ENCODE measurements at places on chromosomes 13 and 19.

DNA sequence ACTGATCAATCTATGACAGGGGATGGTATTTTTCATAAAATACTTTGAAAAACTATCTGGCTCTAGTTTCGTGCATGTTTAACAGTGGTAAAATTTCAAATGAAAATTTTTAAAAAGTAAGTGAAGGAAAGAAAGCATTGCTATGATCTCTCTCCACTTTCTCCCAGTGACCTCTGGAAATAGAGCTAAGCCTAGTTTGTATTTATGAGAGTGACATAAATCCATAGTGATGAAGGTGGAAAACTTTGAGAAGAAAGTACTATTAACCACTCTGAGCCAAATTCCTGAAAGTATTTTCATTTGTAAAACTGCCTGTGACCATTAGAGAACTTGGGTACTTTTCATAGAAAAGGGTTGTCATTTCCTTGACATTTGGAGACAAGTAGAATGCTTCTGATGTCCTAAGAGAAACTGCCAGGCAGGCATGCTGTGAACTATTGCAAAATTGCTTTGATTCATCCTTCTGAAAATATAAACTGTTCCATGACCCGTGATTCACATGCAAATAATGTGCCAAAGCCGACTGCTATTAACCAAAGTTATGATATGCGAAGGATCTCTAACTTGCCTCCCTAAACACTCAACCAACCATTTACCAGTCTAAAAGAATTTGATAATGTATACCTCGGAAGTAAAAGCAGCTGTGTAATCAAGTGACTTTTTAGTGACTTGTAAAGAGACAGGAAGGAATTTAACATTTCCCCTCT lies 133.2 kb downstream of the VWA8 start:
- DNase-seq: no peak

DNA sequence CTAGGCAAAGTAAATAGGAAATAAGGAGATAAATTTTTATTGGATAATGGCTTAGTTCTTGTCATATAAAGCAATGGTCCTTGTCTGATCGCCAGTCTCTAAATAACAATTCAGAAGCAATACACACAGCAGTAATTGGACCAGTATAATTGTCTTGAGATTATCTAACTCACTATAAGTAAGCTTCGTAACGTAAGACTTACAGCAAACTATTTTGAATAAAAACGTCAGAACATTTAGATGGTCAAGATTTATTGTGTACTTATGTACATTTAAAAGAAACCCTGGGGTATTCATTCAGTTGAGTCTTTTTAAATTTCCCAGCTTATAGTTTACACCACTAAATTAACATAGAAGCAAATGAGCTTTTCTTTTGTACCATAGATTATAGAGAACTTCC lies 20.2 kb upstream of the TRPC4 start:
- no peak for DNase-seq

DNA sequence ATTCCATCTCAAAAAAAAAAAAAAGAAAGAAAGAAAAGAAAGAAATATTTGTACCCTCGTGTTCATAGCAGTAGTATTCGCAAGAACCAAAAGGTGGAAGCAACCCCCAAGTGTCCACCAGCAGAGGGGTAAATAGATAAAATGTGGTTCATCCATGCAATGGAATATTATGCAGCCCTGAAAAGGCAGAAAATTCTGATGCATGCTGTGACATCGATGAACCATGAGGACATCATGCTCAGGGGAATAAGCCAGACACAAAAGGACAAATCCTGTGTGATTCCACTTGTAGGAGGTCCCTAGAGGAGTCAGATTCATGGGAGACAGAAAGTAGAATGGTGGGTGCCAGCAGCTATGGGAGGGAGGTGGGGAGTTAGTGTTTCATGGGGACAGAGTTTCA lies 6.4 kb upstream of the LRRC8E start:
- no peak for DNase-seq

GRCh38 chr19:30710721-30711120 lies 338.5 kb downstream of the ZNF536 start:
- no peak for DNase-seq

DNA sequence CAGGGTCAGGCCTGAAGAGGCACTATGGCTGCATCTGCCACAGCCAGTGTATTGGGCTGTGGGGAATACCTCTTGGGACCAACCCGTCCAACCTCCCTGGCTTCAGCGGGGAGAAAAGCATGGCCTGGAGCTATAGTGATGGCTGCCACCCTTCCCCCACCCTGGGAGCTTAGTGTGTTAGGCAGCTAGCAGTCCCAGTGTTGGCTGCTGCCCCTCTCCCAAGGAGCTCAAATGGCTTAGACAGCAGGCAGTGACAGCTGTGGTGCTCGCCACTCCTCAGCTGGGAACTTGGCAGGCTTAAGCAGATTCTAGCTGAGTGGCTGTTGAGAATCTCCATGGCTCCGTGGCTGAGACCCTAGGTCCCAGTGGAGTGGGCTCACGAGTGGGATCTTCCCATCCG lies 19.7 kb downstream of the ACOD1 start:
- no peak for DNase-seq

DNA sequence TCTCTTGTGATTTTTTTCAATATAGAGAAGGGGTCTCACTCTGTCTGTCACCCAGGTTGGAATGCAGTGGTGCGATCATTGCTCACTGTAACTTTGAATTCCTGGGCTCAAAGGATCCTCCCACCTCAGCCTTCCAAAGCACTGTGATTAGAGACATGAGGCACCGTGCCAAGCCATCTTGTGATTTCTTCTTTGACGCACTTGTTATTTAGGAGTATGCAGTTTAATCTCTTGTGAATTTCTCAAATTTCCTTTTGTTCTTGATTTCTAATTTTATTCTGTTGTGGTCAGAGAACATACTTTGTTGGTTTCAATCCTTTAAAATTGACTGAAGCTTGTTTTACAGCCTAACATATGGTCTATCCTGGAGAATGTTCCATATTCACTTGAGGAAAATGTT lies 14.5 kb downstream of the IPO5 start:
- no peak for DNase-seq

DNA sequence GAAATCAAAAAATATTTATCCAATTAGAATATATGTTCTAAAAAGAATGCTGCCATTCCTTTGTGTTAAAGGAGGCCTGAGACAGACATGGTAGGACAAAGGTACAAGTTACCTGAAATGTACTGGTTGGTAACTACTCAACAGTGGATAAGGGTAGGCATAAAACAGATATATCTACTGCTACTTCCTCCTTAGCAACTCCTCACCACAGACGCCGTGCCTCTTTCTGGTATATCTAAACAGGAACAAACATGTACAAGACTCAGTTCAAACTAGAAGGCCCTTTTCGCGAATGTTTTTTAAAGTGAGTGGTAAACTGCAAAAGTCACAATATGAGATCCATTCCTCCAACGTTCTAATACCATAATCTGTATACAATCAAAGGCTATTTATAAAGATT lies 86.9 kb downstream of the TBC1D4 start:
- DNase-seq: no peak

GRCh38 chr19:3712663-3713611 lies 4.8 kb downstream of the TJP3 start:
- no peak for DNase-seq

DNA sequence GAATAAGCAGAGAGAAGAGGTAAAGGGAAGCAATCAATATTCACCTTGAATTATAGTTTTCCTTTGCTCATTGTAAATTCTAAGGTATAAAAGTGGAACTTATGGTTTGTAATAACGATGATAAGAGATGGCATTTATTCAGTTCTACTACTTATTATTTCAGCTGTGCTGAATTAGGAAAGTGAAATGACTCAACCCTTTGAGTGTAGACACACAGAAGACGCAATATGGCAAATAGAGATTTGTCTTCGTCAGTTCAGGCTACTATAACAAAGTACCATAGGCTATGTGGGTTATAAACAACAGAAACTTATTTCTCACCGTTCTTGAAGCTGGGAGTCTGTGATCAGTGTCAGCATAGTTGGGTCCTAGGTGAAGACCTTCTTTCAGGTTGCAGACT lies 713.0 kb upstream of the PCDH9 start:
- no peak for DNase-seq

GRCh38 chr13:70415136-70415535 lies 306.9 kb upstream of the KLHL1 start:
- no peak for DNase-seq

GRCh38 chr13:91053318-91054065 lies 294.0 kb upstream of the MIR17HG start:
- no peak for DNase-seq

DNA sequence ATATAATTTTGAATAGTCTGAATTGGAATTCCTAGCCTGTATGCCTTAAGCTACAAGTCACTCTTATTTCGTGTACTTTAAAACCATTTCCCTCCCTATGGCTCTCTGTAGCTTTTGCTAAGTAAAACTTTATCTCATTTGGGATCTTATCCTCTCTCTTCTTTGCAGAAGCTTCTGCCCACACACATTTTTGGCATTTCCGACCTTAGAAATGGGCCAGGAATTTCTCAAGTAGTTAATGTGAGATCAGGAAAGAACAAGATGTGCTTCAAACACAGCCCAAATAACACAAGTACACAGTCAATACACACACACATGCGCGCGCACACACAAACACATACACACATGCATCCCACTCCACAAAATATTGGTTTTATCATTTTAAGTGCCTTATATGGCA lies 931.0 kb upstream of the MIR17HG start:
- DNase-seq: no peak

GRCh38 chr19:44960906-44961728 lies 5.9 kb downstream of the CLPTM1 start:
- DNase-seq: no peak

GRCh38 chr13:69551193-69551592 lies 556.4 kb upstream of the ATXN8OS start:
- no peak for DNase-seq

DNA sequence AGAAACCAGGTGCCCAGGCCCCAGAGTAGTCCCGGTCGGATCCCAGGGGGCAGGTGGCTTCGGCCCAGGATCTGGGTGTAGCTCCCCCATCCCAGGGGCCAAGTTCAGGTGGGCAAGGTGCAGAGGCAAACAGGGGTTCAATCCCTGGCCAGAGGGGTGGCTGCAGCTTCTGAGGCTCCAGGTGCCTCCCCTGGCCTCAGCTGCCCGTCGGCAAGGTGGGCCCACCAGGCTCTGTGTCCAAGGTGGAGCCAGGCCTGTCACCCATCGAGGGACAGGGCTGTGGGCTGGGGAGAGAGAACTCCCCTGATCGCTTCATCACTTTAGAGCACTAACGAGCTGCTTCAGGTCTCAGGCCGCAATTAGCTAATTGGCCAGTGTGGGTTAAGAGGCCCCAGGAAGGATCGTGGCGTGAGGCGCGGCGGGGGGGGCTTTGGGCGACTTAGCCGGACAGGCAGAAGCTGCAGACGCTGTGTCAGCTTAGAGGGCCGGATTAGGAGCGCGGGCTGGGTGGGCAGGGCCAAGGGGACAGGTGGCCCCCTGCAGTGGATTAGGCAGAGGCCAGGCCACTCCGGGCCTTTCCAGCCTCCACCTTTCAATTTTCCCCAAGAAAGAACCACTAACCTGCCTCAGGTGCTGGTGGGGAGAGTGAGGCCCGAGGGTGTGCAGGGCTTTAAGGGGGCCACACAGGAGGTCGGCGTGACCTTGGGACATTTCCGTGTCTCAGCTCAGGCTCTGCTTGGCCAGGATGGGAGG lies 2.8 kb upstream of the RAX2 start:
- no peak for DNase-seq

- no peak for DNase-seq
Measured at GRCh38 chr13:60463787-60464186, 66.8 kb downstream of the TDRD3 start.

GRCh38 chr13:96963786-96964475 lies 30.3 kb downstream of the OXGR1 start:
- DNase-seq: no peak

DNA sequence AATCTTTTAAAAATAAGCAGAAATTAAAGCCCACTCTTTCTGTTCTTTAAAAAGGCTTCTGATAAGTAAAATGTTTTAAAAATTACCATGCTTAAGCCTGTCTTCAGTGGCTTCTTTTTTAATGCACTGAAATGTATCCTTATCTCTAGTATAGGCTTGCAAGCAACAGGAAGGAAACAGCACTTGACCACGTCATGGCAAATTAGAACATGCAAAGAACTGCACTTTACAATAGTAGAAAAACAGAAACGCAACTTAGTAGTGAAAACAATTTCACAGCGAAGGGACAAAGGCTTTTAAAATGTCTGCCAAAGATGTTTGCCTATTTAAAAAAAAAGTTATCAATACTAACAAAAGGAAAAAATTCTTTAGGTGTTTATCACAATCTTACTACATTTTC lies 36.3 kb downstream of the ELF1 start:
- peak; percentile 88 for DNase-seq

GRCh38 chr19:35363711-35364425 lies 5.6 kb downstream of the FFAR3 start:
- DNase-seq: no peak

All from CD4-positive, alpha-beta T cell treated with Interleukin-10 for 1 hour (primary cell).